ENCODE measurements at places on chromosomes 1 and 21.

DNA sequence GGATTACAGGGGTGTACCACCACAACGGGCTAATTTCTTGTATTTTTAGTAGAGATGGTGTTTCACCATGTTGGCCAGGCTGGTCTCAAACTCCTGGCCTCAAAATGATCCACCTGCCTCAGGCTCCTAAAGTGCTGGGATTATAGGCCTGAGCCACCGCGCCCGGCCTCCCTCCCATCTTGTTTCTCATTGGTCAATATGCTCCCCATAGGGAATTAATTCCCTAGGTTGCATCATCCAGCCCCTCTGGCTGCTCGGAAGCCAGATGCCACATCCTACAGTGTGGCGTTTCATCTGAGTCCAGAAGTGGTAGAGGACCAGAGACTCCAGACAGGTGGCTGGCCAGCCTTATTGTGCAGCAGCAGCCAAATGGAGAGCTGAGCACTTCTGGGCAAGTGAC lies 11.5 kb upstream of the VASH2 start:
- DNase-seq: no peak

GRCh38 chr1:234582186-234582585 lies 27.8 kb downstream of the IRF2BP2 start:
- DNase-seq: no peak

DNA sequence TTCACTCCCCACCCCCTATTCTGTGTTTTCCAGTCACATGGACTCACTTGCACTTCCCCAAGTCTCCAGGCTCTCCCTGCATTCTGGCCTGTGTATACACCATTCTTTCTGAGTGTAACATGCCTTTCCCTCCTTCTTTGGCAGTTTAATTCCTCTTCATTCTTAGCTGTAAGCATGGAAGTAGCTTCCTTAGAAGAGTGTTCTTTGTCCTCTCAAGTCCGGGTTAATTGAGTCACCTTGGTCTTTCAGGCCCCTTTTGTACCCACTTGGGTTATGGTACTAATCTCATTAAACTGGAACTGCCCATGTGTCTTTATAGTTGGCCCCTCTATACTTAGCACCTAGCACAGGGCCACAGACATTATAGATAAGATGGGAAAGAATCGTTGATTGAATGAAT lies 525.3 kb upstream of the ADGRL4 start:
- no peak for DNase-seq

- DNase-seq: peak; percentile 99
Measured at GRCh38 chr21:42496120-42496838, at the start of gene RSPH1. Gene RSPH1 (minus strand): TSS chr21:42496224. CDS start chr21:42496186, 38 bp downstream.

- peak; percentile 43 for DNase-seq
Measured at GRCh38 chr1:245153081-245153551, 1.7 kb upstream of the KIF26B start.

DNA sequence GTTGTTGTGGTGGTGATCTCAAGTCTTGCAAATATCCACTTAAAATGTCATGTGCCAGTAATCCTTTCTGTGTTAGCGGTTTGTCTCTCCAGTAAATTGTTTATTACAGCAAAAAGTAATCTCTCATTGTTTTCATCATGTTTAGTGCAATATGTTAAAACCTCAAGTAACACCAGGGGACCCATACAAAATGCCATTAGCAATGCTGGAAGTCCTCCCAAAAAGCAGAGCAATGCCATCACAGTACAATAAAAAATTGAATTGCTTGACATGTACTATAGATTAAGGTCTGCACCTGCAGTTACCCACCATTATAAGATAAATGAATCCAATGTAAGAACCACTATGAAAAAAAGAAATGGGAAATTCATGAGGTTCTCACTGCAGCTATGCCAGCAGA lies 1606.5 kb downstream of the BRINP3 start:
- DNase-seq: no peak

DNA sequence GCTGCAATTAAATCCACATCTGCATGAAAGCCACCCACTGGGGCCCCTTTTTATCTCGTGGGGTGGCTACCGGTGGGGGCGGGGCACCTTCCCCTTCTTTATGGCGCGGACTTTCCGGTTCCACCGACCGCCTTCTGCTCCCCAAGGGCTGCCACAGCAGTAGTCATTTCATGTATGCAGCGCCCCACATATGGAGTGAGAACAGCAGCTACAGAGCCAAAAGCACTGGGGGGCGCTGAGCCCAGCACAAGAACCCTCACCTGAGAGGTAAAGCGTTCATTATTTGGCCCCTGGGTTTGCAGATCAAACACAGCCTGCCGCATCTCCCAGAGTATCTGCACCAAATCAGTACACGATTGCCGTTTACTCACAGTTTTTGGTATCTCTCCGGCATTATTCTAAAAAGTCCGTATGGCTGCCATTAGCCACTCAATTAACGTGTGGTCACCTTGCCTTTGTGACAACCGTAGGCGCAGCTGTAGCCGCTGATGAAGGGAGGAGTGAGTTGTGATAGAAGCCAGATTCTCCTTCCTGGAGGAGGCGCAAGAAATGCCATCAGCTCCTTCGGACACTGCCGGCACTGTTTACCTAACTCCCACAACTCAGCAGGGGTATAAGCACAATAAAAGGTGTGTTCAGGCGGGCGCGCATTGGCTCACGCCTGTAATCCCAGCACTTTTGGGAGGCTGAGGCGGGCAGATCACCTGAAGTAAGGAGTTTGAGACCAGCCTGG lies 30.4 kb upstream of the CR2 start:
- no peak for DNase-seq

- no peak for DNase-seq
Measured at GRCh38 chr1:95532335-95532734, 298.3 kb downstream of the RWDD3 start.

DNA sequence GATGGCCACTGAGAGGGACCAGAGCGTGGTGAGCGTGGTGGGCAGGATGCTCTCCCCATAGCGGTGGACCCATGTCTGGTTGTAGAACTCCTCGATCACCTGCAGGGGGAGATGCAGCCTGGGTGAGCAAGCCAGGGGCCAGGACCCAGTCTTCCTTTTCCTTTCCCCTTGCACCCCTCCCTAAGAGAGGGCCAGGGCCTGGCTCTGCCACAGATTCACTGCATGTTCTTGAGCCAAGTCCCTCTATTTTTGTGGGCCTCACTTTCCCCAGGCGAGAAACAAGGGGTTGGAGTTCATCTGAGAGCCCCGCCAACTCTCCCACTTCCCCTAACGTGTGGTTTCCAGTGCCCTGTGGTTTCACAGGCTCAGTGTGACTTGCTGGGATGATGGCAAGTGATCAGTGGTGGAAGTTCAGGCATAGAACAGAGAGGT lies 27.5 kb downstream of the SLC2A1 start:
- peak; percentile 25 for DNase-seq

DNA sequence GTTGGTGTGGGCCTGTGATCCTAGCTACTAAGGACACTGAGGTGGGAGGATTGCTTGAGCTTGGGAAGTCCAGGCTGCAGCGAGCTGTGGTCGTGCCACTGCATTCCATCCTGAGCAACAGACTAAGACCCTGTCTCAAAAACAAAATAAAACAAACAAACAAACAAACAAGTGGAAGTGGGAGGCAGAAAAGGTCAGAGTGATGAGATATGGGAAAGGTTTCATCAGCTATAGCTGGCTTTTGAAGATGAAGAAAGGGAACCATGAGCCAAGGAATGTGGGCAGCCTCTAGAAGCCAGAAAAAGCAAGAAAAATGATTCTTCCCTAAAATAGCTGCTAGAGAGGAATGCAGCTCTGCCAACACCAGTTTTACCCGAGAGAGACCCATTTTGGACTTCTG lies 10.6 kb upstream of the NUCKS1 start:
- DNase-seq: no peak

- DNase-seq: no peak
Measured at GRCh38 chr1:52348704-52349300, 17.2 kb downstream of the CC2D1B start.

- DNase-seq: no peak
Measured at GRCh38 chr1:110038271-110038670, 3.8 kb downstream of the STRIP1 start.

DNA sequence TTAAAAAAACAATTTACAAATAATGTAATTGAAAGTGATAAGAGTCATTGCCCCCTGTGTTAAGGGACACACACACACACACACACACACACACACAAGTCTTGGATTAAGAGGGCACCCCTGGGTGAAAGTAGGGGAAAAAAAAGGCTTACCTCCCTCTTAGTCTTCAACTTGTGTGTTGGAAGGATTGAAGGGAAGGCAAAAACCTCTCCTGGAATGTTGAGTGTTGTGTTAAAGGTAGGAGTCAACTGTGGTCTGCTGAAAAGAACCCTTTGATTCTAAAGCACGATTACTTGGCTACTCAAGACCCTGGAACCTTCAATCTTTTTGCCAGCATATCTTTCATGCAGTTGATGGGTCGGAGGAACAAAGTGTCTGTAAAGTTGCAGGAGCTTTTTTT lies 6.4 kb downstream of the PBX1 start:
- DNase-seq: no peak

- no peak for DNase-seq
Measured at GRCh38 chr1:41360074-41360785, 1.0 kb upstream of the FOXO6 start.

Data from stimulated activated CD4-positive, alpha-beta T cell treated with anti-CD3 and anti-CD28 coated beads, Interleukin-1b, Interleukin-23, amount 100 ng/mL, for 4 hours (primary cell).